ENCODE measurements at places on chromosomes 7 and 10. TPM values are rescaled to one million over a fixed set of nuclear protein-coding genes. Genes with fewer than 3 reads are reported as not detected.
A peak's percentile ranks its signal among the peaks of the same experiment; 100 is the strongest.

Gene ZNF277
- 8.7 TPM for total RNA-seq

GRCh38 chr10:98260350-98260749, 7.6 kb downstream of the LOXL4 start:
- no peaks in the 10 kb centered on the region for H3K27me3 ChIP-seq
- peak overlapping the region; percentile 54 for H3K27ac ChIP-seq
- H3K4me3 ChIP-seq = no peak overlapping the region
- H3K36me3 ChIP-seq = no peaks in the 10 kb centered on the region
- peak; percentile 35 for DNase-seq
- peaks cover 24% of the 10 kb centered on the region for H3K4me1 ChIP-seq

DNA sequence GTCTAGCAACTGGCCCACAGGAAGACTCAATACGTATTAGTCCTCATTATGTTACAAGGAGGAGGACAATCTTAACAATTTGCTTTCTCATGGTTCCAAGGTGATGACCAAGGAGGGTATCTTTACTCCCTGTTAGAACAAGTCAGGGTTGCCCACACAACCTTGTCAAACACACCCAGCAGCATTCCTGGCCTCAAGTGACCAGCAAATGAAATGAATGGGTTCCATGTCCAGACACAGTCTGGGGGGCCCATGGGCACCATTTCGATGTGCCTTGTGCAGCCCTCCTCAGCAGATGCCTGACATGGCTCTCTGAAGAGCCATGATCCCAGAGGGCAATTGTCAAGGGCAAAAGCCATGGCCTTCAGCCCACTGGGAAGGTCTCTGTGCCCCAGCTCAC, 40.8 kb downstream of the ANXA8 start:
- H3K4me1 ChIP-seq = peaks cover 4% of the 10 kb centered on the region
- H3K4me3 ChIP-seq = no peak overlapping the region

- peaks cover 76% of the 10 kb centered on the region for H3K36me3 ChIP-seq
- H3K4me1 ChIP-seq = no peaks in the 10 kb centered on the region
- DNase-seq = peak; percentile 34
- no peak overlapping the region for H3K27ac ChIP-seq
Observed at GRCh38 chr10:93357680-93358079, 124.5 kb downstream of the MYOF start.

- H3K4me3 ChIP-seq = no peak overlapping the region
- no peak for DNase-seq
- no peak overlapping the region for H3K27ac ChIP-seq
- 0 out of 2 replicates have a peak, but pooled peaks cover 6% of the 10 kb centered on the region for H3K4me1 ChIP-seq
- no peaks in the 10 kb centered on the region for H3K36me3 ChIP-seq
Observed at GRCh38 chr10:59558066-59558465, 151.6 kb downstream of the SLC16A9 start.

DNA sequence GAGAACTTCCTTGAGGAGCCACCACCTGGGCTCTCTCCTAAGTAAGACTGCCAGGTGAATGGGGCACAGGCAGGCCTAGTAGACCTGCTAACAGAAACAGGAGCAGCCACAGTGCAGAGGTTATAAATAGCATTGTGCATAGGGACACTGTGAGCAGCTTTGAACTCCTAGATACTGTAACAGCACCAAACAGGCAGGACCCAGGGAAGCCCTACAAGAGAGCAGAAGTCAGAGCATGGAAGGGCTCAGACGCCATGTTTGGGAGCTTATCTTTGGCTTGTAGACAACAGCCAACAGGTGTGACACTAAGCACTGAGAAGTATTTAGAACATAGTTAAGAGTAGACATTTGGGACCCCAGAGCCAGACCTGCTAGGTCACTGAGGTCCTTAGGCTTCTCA, 14.5 kb downstream of the XRCC2 start:
- H3K27me3 ChIP-seq = no peaks in the 10 kb centered on the region
- H3K4me1 ChIP-seq = no peaks in the 10 kb centered on the region
- no peak for DNase-seq
- no peak overlapping the region for H3K27ac ChIP-seq

DNA sequence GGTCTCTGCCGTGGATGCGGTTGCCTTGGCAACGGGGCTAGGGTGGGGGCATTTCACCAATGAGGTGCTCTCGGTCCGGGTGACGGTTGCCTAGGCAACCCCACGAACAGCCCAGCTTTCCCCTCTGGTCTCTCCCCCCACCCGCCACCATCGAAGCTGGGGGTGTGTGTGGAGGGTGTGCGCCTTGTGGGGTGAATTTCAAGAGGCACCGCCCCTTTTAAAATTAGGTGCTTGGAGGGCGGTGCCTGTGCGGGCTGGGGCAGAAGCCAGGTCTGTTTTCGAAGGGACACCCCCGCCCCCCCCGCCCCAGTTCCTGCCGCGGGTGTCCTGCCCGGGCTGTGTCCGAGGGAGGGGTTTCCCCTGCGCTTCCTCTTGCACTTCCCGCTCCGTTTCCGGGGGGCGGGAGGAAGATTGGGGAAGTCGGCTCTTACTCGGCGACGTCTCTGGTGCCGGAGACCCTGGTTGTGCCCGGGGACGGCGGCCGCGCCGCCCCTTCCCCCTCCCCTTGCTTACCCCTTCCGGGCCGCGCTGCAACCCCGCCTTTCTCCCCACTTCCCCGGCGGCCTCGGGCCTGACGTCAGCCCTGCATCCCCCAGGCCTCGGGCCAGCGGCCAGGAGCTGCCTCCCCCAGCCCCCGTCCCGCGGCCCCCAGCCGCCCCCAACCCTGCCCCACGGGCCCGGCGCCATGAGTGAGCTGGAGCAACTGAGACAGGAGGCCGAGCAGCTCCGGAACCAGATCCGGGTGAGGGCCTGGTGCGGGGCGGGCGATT, 2.2 kb downstream of the GNB2 start:
- H3K27ac ChIP-seq = no peak overlapping the region
- peak; percentile 49 for DNase-seq
- no peaks in the 10 kb centered on the region for H3K4me1 ChIP-seq
- H3K4me3 ChIP-seq = peak overlapping the region; percentile 100
- peaks cover 8% of the 10 kb centered on the region for H3K36me3 ChIP-seq
- H3K27me3 ChIP-seq = no peaks in the 10 kb centered on the region

- no peak overlapping the region for H3K27ac ChIP-seq
- H3K36me3 ChIP-seq = no peaks in the 10 kb centered on the region
- H3K27me3 ChIP-seq = peaks cover 13% of the 10 kb centered on the region
- H3K4me1 ChIP-seq = peaks cover 5% of the 10 kb centered on the region
Observed at GRCh38 chr7:73621168-73622063, 2.9 kb downstream of the MLXIPL start.

Gene GNAI1
- 16.9 TPM for total RNA-seq

DNA sequence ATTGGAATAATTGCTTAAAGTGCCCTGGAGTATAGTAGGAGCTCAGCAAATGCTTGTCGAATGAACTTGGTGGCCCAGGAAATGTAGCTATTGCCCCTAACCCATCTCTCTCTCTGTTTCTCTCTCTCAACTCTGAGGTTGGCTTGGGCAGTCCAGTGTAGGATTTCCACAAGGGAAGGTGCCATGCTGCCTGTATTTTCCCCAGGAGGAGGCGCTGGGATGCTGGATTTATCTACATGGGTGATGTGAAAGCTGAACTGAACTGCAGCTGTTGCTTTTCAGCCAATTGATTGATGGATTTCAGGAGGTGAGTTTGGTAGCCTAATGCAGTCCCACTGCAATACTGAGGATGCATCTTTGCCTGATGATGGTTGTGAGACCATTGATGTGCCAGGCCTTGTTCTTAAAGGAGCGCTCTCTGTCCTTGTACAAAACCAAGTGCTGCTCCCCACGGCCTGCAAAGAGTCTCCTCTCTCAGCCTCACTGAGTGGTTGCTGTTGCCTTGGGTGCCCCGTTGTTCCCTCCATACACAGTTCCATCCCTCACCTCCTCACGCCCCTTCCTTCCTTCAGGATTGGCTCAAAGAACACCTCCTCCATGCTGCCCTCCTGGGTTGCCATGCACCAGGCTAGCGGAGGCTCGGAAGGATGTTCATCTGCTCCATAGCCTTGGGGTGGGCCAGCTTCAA, 200.6 kb downstream of the GLRX3 start:
- H3K4me1 ChIP-seq = no peaks in the 10 kb centered on the region
- H3K27ac ChIP-seq = no peak overlapping the region
- DNase-seq = no peak
- no peaks in the 10 kb centered on the region for H3K27me3 ChIP-seq
- H3K4me3 ChIP-seq = no peak overlapping the region
- H3K36me3 ChIP-seq = no peaks in the 10 kb centered on the region

Gene TSPAN13
- 27.6 TPM for total RNA-seq

GRCh38 chr10:110380293-110380692, 75.6 kb upstream of the SMNDC1 start:
- no peak overlapping the region for H3K27ac ChIP-seq
- DNase-seq = no peak
- H3K4me3 ChIP-seq = no peak overlapping the region

Gene GPC2
- total RNA-seq = 2.3 TPM

- no peak overlapping the region for H3K27ac ChIP-seq
- no peaks in the 10 kb centered on the region for H3K27me3 ChIP-seq
- no peak for DNase-seq
- H3K4me3 ChIP-seq = no peak overlapping the region
Observed at GRCh38 chr10:5187867-5188266, 2.9 kb upstream of the AKR1C8 start.

- DNase-seq = no peak
- no peak overlapping the region for H3K4me3 ChIP-seq
- H3K27ac ChIP-seq = no peak overlapping the region
- peaks cover 40% of the 10 kb centered on the region for H3K27me3 ChIP-seq
- H3K36me3 ChIP-seq = no peaks in the 10 kb centered on the region
Observed at GRCh38 chr7:155807065-155807671, 5.1 kb downstream of the SHH start.

- no peak for DNase-seq
- H3K4me3 ChIP-seq = no peak overlapping the region
- no peaks in the 10 kb centered on the region for H3K27me3 ChIP-seq
- no peaks in the 10 kb centered on the region for H3K4me1 ChIP-seq
- peaks cover 62% of the 10 kb centered on the region for H3K36me3 ChIP-seq
Observed at GRCh38 chr10:63197344-63198092, 64.4 kb downstream of the NRBF2 start.

DNA sequence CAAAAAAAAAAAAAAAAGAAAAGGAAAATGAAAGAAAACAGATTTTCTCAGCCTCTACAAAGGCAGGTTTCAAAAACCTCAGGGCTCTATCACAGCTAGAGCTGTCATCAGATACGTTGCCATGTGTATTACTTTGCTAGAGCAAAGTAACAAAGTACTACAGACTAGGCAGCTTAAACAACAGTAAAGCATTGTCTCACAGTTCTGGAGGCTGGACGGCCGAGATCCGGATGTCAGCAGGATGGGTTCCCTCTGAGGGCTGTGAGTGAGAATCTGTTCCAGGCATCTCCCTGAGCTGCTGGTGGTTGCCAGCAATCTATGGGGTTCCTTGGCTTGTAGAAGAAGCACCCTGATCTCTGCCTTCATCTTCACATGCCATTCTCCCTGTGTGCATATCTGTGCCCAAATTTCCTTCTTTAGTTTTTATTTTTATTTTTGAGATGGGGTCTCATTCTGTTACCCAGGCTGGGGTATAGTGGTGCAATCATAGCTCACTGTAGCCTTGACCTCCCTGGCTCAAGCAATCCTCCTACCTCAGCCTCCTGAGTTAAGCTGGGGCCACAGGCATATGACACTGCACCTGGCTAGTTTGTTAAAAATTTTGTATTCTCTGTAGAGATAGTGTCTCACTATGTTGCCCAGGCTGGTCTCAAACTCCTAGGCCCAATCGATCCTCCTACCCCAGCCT, 48.9 kb upstream of the KDM7A start:
- H3K36me3 ChIP-seq = no peaks in the 10 kb centered on the region
- no peaks in the 10 kb centered on the region for H3K27me3 ChIP-seq
- no peak for DNase-seq
- no peak overlapping the region for H3K4me3 ChIP-seq
- H3K27ac ChIP-seq = no peak overlapping the region

Gene COMMD3
- 86.6 TPM for total RNA-seq

Gene HTR7
- total RNA-seq = 0.62 TPM

Gene FFAR4
- total RNA-seq = 1.5 TPM

GRCh38 chr10:114470956-114471905, 66.9 kb upstream of the AFAP1L2 start:
- peaks cover 14% of the 10 kb centered on the region for H3K4me1 ChIP-seq
- H3K27ac ChIP-seq = no peak overlapping the region
- H3K36me3 ChIP-seq = no peaks in the 10 kb centered on the region
- no peak overlapping the region for H3K4me3 ChIP-seq

DNA sequence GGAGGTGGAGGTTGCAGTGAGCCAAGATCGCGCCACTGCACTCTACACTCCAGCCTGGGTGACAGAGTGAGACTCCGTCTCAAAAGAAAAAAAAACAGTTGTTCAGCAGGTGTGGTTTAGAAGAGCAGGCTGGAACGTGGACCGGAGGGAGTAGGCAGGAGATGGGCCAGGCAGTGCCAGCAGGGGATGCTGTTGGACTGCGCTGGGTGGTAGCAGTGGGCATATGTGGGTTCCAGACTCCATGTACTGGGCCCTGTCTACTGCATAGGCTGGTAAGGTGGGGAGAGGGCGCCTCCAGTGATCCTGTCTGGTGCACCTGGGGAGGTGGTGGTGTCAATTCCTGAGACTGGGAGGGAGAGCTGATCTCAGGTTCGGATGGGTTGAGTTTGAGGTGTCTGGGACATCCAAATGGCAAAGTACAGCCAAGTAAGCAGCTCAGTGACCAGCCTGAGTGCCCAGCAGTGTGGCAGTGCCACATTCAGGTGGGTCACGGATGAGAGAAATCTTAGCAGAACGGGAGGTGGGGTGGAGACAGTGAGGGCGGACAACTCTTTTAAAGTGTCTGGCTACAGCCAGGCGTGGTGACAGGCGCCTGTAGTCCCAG, 25.9 kb downstream of the SFXN4 start:
- H3K27ac ChIP-seq = no peak overlapping the region
- no peak overlapping the region for H3K4me3 ChIP-seq
- no peaks in the 10 kb centered on the region for H3K4me1 ChIP-seq
- no peaks in the 10 kb centered on the region for H3K36me3 ChIP-seq
- H3K27me3 ChIP-seq = no peaks in the 10 kb centered on the region

Gene TPST1
- 14.4 TPM for total RNA-seq

- peak; percentile 52 for DNase-seq
- no peaks in the 10 kb centered on the region for H3K27me3 ChIP-seq
- H3K4me1 ChIP-seq = peaks cover 30% of the 10 kb centered on the region
- H3K36me3 ChIP-seq = no peaks in the 10 kb centered on the region
- peak overlapping the region; percentile 91 for H3K27ac ChIP-seq
- no peak overlapping the region for H3K4me3 ChIP-seq
Observed at GRCh38 chr10:122181041-122181732, 89.9 kb upstream of the BTBD16 start.

DNA sequence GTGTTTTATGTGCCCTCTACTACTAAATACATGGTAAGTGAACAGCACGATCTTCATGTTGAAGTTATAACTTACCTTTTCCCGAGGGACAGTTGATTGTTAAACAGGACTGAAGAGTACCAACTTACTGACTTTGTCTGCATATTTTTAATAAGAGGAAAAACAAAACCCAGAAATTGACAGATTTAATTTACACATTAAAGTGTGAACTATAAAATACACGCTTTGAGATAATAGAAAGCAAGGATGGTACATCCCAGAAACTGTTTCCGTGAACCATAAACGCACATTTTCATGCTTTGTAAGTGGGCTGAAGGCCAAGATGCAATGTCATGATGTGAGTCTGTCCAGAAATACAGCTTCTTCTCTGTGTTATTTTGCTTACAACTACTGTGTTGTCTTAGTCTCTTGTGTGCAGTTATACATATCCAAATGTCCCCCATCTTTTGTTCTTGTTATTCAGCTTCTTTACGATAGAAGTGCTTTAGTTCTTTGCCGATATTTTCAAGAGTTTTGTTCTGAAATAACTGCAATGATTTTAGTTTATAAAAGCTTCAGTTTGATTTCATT, 190.1 kb downstream of the MLLT10 start:
- peaks cover 29% of the 10 kb centered on the region for H3K4me1 ChIP-seq
- H3K27ac ChIP-seq = peak overlapping the region; percentile 20
- H3K4me3 ChIP-seq = no peak overlapping the region
- peaks cover 6% of the 10 kb centered on the region for H3K36me3 ChIP-seq

GRCh38 chr10:48470115-48470892, 134.6 kb downstream of the ARHGAP22 start:
- H3K27me3 ChIP-seq = peaks cover 4% of the 10 kb centered on the region
- H3K4me3 ChIP-seq = no peak overlapping the region
- H3K36me3 ChIP-seq = no peaks in the 10 kb centered on the region
- DNase-seq = no peak

Gene ASIC3
- total RNA-seq = 1.7 TPM

Measured in PC-3 (cell line).